ENCODE measurements at places on chromosomes 1 and 21. TPM values are rescaled to one million over a fixed set of nuclear protein-coding genes. Genes with fewer than 3 reads are reported as not detected.
A peak's percentile ranks its signal among the peaks of the same experiment; 100 is the strongest.

GRCh38 chr1:11188381-11188780 is 774 bp upstream of the ANGPTL7 start:
- DNase-seq: no peak

DNA sequence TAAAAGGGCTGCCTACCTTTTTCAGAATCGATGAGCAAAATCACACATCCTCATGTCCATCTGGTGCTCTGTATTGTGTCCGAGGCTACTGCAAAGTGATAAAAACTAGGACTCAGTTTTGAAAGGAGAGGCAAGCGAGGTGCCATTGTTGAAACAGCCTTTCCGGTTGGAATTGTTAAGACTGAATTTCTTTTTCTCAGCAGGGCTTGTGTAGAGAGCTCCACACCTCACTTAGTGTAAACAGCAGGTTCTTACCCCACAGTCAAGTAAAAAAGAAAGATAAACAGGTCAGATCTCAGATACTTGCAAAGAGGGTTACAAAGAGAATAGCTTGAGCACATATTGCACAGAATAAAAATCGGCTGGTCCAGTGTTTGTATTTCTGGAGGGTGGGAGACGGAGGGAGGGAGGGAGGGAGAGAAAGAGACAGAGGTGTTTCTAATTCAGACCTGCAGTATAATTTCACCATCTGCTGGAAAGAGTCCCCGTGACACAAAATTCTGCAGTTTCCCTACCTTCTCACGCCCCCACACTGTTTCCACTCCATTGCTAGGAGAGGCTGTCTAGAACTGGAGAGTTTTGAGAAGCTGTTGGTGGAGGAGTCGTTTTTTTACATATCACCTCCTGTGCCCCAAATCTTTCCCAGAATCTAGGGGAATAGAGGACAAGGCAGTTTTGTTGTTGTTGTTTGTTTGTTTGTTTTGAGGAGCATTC is 82.5 kb downstream of the EDEM3 start:
- no peak for DNase-seq

DNA sequence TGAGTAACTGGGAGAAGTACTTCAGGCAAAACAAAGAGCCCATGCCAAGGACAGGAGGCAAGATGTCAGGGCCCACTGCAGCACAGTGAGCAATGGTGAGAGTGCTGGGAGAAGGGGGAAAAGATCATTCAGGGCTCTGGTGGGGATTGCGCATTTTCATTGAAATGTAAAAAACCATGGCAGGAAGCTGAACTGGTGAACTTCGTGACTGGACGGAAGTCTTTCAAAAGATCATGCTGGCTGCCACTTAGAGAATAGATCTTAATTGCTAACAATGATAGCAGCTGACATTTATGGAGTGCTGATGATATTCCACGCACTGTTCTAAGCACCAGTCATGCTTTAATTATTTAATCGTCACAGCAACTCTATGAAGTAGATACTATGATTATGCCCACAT is 107.0 kb downstream of the TGFBR3 start:
- no peak for DNase-seq

GRCh38 chr1:155976062-155976912 is 2.1 kb downstream of the ARHGEF2 start:
- no peak for DNase-seq

DNA sequence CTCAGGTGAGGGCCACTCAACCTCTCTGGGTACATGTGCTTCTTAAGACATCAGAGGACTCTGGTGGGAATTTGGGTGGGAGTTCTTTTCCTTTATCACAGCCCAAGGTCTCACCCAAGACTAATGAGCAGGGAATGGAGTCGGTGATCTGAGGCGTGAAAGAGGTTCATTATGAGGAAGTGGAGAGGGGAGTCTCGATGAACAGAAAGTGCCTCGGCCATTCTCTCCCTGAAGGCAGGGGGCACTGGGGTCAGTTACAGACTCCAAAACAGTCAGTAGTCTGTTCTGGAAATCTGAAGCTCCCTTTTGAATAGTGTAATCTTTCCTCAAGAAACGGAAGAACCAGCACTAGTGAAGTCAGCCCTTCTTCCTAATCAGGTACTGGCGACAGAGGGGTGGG is 36.2 kb downstream of the HSD3B2 start:
- DNase-seq: no peak

DNA sequence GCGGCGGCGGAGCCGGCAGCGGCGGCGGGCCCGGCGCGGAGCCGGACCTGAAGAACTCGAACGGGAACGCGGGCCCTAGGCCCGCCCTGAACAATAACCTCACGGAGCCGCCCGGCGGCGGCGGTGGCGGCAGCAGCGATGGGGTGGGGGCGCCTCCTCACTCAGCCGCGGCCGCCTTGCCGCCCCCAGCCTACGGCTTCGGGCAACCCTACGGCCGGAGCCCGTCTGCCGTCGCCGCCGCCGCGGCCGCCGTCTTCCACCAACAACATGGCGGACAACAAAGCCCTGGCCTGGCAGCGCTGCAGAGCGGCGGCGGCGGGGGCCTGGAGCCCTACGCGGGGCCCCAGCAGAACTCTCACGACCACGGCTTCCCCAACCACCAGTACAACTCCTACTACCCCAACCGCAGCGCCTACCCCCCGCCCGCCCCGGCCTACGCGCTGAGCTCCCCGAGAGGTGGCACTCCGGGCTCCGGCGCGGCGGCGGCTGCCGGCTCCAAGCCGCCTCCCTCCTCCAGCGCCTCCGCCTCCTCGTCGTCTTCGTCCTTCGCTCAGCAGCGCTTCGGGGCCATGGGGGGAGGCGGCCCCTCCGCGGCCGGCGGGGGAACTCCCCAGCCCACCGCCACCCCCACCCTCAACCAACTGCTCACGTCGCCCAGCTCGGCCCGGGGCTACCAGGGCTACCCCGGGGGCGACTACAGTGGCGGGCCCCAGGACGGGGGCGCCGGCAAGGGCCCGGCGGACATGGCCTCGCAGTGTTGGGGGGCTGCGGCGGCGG is 1.0 kb downstream of the ARID1A start:
- DNase-seq: peak; percentile 57

- DNase-seq: no peak
These were observed 3.5 kb upstream of the PRDX6 start for GRCh38 chr1:173473599-173474011.

- DNase-seq: no peak
These were observed 15.8 kb upstream of the CCDC190 start for GRCh38 chr1:162876751-162877150.

DNA sequence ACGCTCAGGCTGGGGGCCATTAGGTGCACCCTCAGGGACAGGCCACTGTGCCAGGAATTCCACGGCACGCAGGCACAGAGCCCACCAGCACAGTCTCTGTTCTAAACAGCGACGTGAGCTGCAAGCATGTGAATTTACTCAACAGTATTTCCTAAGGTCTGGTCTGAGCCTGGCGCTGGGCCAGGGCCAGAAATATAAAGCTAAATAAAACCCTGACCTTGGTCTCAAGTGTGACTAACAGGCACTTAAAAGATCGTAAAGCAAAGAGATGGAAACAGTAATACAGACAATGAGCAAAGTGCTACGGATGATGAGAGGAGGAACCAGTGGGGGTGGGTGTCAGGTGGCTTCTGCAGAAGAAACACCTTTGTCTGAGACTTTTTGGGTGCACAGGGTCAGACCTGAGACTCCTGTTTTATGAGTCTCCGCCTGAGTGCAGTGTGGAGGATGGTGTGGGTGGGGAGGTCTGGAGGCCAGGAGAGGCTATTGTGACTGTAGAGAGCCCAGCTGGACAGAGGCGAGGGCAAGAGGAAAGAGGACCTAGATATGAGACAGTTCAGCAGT is 53.4 kb upstream of the EDN2 start:
- DNase-seq: peak; percentile 29

GRCh38 chr1:175618559-175618958 is 124.8 kb downstream of the TNR start:
- no peak for DNase-seq

DNA sequence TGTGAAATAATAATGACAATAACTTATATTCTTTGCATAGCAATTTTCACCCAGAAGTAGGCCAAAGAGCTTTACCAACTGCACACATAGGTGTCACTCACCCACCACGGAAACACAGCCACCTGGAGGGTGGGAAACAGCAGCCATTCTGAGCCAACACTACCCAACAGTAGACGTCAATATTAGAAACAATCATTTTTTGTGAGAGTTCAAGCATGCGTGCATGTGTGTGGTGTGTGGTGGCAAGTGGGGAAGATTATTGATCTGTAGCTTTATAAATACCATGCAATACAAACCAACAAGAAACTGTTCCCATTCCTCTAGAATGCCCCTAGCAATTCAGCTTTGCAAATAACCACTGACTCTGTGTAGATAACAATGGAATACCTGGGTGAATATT is 19.1 kb downstream of the PROX1 start:
- no peak for DNase-seq

DNA sequence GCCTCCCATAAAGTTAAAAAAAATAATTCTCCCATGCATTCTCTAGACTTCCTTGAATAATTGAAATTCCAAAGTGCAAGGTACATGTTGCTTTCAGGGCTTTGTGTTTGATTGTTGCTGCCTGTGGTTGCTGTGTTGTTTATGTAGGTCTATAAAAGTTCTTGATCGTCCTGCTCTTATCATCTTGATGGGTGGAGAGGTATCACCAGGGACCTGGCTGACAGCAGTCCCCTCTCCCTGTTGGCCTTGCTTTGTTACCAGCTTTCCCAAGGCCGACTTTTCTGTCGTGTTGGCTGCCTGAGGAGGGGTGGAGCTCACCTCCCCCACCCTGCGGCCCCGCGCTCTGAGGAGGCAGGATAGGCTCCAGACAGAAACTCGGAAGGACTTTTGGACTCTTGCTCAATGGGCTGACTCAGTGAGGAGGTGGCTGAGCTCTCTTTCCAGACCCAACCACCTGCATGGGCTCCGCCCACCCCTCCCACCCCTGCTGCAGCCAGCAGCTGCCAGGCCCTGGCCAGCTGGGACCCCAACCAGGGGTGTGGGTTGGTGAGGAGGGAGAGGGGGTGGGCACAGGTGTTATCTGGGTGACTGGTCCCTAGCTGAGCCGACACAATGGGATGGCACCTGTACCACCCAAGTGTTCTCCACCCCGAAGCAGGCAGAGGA is 2.0 kb downstream of the INAVA start:
- DNase-seq: peak; percentile 86

DNA sequence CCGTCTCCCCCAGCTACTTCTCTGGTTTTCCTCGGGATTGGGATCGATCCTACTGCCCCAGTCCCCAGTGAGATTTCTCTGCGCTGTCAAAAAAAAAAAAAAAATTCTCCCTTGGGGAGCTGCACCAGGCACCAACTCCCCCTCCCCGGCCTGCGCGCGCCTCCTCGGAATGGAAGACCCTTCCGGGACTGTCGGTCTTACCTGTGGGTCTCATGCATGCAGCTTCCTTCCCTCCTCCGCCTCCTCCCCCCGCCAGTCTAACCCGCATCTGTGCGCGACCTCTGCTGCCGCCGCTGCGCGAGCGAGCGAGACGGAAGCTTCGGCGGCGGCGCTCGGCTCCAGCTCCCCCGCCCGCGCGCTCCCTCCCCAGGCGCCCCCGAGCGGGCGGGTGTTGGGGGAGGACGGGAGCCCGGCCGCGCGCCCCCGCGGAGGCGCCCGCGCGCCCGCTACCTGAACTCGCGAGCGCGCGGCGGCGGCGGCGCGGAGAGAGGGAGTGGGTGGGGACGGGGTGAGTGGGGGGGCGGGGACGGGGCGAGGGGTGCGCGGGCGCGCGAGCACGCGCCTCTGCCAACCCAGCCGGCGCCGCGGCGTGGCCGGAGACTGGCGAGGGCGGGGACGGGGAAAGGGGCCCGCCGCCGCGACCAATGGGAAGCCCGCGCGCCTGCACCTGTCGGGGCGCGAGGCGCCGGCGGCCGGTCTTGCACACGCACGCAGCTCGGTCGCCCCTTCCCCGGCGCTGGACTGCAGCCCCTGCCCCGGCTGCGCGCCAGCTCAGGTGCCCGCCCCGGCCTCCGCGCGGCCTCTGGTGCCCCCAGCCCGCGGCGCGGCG is at the start of gene SUSD4:
Gene SUSD4 (minus strand): TSS at position 321 of the 829 bp plus-strand sequence. CDS start 751 bp downstream, outside the sequence.
- DNase-seq: peak; percentile 72

GRCh38 chr1:225567789-225568188 is 85.1 kb downstream of the ENAH start:
- no peak for DNase-seq

GRCh38 chr1:37995751-37996345 is 6.0 kb upstream of the SF3A3 start:
- DNase-seq: peak; percentile 54

GRCh38 chr1:203629507-203630082 is 3.0 kb downstream of the ATP2B4 start:
- DNase-seq: peak; percentile 86

GRCh38 chr1:111592389-111593361 is 26.9 kb upstream of the RAP1A start:
- peak; percentile 74 for DNase-seq

DNA sequence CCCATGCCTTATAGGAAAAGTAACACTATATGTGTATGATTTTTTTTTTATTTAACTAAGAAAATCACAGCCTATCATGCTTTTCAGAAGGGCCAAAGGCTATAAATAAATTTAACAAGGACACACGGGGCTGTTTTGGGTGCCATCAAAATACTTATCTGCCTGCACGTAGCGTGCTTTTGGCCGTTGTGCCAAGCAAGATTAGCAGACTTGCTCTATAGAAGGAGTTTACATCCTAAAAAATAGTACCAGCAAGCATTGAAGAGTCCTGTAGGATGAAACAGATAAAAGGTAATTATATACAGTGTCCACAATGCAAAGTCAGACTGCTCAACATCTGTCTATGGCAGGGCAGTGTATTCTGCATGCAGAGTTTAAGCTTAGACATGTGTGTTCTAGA is 3.7 kb downstream of the OLIG1 start:
- no peak for DNase-seq

DNA sequence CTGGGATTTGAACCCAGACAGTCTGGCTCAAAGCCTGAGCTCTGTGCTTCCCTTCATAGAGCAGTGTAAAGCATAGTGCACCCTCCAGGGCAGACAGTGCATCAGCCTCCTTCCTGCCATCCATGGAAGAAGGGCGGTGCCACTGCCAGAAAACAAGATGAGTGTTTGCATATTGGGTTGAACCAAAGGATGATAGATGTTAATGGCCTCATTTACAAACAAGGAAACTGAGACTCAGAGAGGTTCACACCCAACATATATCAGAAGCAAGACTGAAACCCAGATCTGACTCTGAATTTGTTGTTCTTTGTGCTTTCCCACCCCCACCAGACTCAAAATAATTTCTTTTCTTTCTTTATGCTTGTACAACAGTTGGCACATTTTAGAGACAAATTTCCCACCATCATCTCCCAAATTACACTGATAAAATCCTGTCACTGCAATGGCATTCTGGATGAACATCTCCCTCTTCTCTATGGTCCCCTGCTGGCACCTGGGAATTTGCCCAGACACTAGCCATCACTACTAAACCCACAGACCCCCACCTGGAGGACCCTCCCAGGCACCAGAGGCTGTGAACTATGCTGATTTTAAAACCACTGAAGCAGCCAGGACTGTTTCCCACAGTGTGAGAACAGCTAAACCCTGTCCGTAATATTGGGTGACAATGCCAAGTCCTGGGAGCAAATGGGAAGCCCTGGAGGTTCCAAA is 45.4 kb upstream of the MPZL1 start:
- DNase-seq: no peak

- no peak for DNase-seq
These were observed 8.7 kb downstream of the PRRC2C start for GRCh38 chr1:171494076-171494475.

GRCh38 chr1:246930830-246931548 is 759 bp downstream of the AHCTF1 start:
- peak; percentile 65 for DNase-seq

The S100A8 gene
- 2.0 TPM for total RNA-seq

The MKNK1 gene
- 102 TPM for total RNA-seq

The LHX8 gene
- not detected for total RNA-seq

The AGPAT3 gene
- total RNA-seq: 39.0 TPM

The GJB3 gene
- 0.09 TPM for total RNA-seq

The C1orf35 gene
- total RNA-seq: 9.3 TPM

All from pancreas (tissue), 10 donors.